ENCODE measurements at places on chromosomes 6 and 20.

GRCh38 chr20:48791014-48791413, 36.8 kb downstream of the PREX1 start:
- DNase-seq, result no peak

- DNase-seq, result no peak
These were observed 83.8 kb upstream of the ELOVL5 start for GRCh38 chr6:53432318-53433161.

GRCh38 chr20:1266167-1266973, at the start of gene SNPH:
SNPH (plus strand) TSS chr20:1266294; CDS start chr20:1296240, 29,946 bp downstream.
- DNase-seq, result peak; percentile 34

GRCh38 chr6:51660767-51661166, 426.6 kb downstream of the PKHD1 start:
- no peak for DNase-seq

DNA sequence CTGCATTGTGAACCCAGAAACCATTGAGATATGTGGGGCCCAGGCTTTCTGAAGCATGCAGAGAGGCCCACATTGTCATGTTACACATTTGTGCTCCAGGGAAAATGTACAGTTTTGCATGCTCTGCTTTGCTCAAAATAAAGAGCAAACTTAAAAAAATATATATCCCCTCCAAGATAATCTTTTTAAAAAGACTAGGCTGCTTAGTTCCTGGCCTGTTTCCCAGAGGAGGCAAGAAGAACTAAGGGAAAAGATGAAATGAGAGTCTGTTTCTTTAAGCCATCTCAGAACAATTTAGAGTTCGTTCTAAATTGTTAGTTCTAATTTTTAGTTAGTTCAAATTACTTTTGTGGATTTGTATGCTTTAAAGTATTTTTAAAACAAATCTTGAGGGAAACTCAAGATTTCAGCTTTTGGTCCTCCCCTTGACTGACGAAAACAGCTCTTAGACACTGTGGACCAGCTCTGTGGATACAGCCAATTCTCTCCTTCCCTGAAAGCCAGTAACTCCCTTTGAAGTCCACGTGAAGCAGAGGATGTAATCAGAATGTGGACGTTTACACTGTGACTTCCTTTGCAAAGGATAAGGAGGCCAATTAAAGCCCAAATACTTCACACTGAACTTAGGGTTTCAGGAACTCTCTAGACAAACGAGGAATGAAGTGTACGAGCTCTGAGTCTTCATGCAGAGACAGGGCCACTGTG, 84.7 kb downstream of the CD164 start:
- no peak for DNase-seq

DNA sequence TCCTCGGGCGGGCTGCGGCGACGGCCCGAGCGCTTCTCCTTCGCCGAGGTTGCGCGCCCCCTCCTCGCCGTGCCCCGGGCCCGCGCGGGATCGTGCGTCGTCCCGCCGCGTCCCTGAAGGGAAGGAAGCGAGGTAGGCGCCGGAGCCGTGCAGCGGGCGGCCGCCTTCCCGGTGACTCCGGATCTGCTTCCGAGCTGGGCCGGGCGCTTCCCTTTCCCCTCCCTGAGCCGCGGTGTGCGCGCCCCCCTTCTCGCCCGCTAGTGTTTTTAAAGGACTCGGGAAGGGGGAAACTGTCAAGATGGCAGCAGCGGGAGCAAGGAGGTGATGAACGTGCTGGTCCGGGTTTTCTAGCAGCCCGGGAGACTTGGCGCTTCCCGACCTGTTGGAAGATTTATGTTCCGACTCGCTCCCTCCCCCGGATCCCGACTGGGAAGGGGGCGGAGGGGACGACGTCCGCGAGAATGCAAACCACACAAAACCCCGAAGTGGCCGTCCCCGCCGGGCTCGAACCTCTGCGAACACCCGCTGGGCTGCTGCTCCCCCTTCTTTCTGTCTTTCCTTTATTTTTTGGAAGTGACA, 744 bp upstream of the FOXO3 start:
- DNase-seq, result peak; percentile 58

GRCh38 chr6:47076422-47077344, 34.6 kb upstream of the ADGRF1 start:
- DNase-seq, result no peak

DNA sequence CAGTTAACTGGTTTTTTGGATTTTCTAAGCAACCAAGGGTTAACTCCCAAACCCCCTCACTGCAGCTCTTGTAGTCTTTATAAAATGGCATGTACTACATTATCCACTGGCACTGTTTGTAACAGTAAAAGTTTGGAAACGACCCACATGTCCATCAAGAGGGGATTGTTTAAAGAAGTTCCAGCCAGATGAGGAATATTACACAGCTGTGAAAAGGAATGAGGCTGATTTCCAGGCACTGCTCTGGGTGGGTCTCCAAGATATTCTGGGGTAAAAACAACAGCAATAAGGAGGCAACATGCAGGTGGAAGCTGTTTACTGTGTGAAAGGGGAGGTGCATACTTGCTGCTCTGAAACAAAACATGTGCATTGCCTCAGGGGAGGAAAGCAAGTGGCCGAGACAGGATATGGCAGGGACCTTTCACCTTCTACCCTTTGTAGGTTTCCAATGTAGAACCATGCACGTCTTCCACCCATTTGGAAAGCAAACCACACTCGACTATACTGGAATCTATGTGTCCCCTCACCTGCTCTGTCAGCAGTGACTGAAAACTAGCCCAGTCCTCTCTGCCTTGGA, 51.9 kb downstream of the GRM4 start:
- DNase-seq, result no peak

DNA sequence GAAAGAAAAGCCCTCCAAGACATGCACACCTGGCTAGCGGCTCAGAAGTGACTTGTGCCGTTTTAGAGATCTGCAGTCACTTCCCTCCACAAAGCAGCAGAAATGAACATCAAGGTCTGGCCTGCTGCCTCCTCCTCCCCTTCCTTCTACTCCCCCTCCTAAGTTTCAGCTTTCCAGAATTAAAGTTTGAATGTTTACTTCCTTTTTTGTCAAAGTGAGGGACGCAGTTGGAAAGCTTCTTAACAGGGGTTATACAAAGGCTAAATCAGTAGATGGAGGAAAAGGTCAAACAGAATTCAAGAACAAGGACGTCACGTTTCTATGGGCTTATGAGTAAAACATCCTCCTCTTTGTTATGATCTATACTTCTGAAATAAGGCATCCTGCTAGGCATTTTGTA, 227.7 kb downstream of the SLC35F1 start:
- no peak for DNase-seq

DNA sequence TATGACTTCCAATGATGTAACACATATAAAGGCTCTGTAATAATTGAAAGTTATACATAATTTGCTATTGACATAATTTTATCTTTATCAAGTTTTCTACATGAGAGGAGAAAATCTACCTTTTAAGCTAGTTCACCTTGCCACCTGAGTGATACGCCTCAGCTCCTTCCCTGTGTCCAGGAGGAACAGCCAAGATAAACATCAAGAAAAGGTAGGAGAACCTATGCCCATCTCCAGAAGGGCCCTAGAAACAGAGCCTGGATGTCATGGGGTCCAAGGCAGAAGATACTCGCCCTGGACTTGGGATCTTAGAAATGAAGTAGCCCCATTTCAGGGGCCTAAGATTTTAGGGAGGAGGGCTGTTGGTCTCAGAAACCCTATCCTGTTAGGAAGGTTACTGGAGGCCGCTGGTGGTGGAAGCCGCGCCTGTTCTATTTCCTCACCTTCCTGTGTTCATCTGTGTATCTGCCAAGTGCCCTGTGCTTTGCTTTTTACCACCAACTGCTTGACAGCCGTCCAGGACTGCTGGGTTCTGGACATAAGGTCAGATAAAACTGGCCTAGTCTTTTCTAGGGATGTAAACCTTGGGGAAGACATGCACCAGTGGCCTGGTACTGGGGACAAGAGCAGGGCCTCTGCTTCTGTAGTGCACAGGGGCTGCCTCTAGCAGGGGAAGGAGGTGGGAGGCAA, 178.5 kb downstream of the ARID1B start:
- DNase-seq, result no peak

DNA sequence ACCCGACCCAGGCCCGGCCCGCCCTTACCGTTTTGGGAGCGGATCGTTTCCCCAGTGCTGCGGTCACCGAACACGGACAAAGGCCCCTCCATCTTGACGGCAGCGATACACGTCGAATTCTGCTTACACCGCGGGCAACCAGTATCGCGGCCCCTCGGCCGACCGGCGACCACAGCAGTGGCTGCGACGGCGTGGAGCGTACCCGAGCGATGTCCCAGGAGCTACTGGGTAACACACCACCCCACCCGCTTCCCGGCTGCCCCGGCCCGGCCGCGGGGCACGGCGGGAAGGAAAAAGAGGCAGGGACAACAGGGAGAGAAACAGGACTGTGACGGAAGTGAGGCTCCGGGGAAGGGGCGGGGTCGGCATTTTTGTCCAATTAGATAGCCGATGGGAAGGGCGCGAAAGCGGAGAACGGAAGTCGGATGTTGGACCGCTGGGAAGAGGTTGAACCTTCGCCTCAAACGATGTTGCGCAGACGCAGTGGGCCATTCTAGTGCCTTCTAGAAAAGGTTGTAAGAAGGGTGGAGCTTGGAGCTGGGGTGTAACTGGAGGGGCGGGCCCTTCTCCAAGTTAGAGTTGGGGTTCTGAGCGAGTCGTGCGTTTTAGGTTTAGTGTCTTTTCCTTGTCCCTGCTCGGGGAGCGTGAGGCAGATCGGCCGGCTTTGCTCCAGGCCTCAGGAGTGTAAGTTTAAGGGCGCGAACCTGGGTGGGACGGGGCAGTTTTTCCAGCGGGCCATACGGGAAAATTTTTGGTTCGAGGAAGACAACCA, at the start of gene TCP1:
Gene TCP1, minus strand, starts transcription at position 226 of the 772 bp plus-strand sequence. Its CDS starts 134 bp downstream, at position 92.
- peak; percentile 93 for DNase-seq

DNA sequence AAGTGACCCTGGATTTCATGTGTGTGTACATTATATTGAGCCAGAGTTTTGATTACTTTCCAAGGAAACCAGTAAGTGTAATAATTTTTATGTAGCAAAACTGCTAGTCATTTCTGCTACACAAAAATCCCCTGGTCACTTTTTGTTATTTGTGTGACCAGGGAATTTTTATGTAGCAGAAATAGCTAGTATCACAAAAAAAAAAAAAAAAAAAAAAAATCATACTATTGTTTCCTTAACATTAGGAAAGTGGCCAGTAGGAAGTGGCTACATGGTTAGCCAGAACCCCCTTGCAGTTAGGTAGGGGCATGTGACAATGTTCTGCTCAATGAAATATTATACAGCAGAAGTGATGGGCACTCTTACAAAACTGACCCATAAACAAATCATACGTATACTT, 434.0 kb upstream of the BTBD3 start:
- DNase-seq, result no peak

Measured in progenitor cell of endocrine pancreas (in vitro differentiated cells).